ENCODE measurements at places on chromosomes 7 and 10.
A peak's percentile ranks its signal among the peaks of the same experiment; 100 is the strongest.

DNA sequence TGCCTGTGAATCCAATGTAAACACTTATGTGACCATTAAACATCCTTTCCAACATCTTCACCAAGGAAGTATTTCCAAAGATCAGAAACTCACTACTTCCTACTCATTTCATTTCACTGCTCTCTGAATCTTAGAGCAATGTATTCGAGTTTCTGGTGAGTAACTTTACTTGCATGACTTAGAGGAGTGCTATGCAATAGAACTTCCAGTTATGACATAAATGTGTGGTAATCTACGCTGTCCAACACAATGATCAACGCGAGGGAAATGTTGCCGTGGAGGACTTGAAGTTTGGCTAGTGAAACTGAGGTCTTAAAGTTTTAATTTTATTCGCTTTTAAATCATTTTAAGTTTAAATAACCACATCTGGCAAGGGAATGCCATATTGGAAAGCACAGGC lies 1326.3 kb downstream of the XPNPEP1 start:
- peak; percentile 62 for DNase-seq

- no peak for DNase-seq
Measured at GRCh38 chr7:75729851-75730274, 8.9 kb downstream of the HIP1 start.

- no peak for DNase-seq
Measured at GRCh38 chr10:10302689-10303088, 715.0 kb upstream of the CELF2 start.

DNA sequence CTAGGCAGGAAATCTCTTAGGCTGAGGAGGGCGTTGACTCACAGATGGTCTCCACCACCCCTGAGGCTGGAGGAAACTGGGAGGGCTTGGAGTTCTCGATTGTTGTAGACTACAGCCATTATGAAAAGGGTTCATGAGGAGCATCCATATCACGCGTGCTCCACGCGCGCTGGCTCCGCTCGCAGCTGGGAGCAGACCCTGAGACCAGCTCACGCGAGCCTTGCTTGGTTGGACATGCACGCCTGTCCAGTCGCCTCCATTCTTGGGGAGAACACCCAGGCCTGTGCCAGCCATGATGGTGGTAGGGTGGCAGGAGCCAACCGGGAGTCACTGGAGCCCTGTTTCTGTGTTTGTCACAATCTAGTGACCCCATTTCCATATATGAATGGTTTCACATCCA lies 139.1 kb downstream of the TCERG1L start:
- no peak for DNase-seq

DNA sequence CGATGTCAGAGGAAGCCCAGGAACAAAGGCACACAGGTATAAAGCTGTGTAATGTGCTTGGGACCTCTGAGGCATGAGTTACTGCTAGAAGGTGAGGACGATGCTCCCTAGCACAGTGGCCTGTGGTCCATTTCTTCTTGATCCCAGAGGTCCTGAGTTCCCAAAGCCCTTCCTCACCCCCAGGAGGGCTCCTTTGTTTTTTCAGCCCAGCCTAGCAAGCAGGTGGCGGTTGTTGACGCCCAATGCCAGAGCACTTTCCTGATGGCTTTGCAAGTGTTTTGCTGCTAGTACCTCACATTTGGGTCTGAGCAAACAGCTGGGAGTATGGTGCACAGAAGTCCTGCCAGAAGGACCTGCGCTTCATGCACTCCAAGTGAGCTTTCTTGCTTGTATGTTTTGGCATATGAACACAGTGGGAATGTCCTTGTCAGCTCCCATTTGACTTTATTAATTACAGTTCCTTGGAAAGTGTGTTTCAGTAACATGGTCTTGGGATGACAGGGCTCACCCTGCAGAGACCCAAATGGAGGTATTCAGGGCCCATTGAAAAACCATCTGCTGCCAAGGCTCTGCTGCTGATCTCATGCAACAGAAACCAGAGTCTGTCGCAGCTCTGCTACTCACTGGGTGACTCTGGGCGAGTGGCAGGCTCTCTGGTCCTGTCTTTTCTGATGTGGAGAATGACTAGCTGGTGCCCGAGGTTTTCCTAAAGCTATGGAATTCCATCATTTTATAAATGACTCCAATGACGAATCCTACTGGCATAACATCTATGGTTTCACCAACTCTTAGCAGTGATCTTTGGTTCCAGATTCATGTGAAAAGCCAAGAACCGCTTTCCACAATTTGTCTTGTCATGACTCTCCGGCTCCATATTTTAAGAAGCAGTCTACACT lies 134.9 kb downstream of the ARID5B start:
- DNase-seq, result no peak

- peak; percentile 69 for DNase-seq
Measured at GRCh38 chr10:104028146-104028545, 57.5 kb downstream of the COL17A1 start.

- DNase-seq, result no peak
Measured at GRCh38 chr10:10317151-10317550, 700.5 kb upstream of the CELF2 start.

- peak; percentile 29 for DNase-seq
Measured at GRCh38 chr10:74418285-74418872, 267.4 kb downstream of the ADK start.

DNA sequence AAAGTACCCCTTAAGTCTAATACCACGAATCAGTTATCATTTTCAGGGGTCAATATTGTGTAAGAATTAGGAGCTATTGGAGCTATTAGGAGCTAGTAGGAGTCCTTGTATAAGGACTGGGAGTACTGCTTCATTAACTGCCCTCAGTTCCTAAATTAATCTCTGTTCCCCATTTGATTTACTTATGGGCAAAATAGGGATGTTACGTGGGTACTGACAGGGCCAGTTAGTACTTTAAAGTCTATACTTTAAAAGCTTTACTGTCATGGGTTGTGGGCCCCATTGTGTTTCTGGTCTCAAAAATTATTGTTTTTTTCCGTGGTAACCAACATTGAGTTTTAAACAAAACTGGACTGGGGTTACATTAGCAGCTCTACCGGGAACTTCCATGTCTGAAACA lies 60.3 kb downstream of the PRKAR2B start:
- DNase-seq, result no peak

GRCh38 chr7:100476903-100477870 lies 1.8 kb downstream of the TSC22D4 start:
- no peak for DNase-seq

GRCh38 chr7:52825611-52826010 lies 209.8 kb upstream of the POM121L12 start:
- DNase-seq, result no peak

DNA sequence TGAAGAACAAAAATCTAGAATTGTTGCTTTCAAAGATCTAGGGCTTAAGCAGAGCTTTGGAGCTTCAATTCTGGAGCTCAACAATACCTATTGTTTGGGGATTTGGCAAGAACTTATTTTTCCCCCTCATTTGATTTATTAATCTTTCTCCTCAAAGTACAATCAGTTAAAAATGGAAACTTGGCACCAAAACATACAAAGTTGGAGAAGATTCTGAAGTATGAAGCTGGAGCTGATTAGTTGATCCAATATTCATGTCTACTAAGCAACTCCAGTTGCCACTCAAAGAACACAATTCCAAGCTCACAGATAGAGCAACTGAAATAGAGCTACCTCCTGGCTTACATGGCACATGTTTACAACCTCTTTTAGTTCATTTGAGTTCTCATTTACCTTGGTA lies 3.8 kb downstream of the FAM13C start:
- DNase-seq, result no peak

DNA sequence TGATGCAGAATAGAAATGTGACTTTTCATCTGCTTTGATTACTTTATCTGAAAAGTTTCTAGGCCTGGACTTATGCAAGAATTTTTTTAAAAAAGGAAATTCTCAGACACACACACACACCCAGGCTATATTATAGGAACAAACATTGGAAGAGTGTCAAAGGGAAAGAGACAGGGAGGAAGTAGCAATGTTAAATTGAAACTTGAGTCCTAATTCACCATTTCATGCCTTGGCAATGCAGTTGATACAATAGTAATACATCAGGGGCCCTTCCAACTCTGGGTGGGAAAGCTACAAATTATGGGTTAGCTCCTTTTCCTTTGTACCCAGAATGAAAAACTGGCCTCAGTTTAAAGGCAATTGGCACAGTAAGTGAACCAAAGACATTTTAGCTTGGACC lies 258.0 kb upstream of the LYZL1 start:
- DNase-seq, result no peak

GRCh38 chr10:122463466-122464249 lies 2.3 kb downstream of the HTRA1 start:
- DNase-seq, result no peak

DNA sequence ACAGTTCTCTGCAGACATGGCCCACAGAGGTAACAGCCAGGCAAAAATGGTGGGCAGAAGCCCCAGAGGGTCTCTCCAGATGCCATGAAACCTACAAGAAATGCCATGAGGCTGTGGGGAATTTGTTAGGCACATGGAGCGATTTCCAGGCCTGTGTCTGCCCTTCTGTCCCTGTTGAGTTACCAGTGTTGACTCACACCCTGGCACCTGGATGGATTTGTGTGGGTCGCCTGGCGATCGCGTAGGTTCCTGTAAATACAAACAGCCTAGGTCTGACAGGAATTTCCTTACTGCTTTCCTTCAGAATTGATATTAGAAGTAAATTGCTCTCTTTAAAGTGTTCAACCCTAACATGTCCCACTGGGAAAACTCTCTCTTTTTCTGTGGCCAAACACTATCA lies 164.9 kb upstream of the EEPD1 start:
- no peak for DNase-seq

- peak; percentile 46 for DNase-seq
Measured at GRCh38 chr7:75743455-75743859, 4.7 kb upstream of the HIP1 start.

DNA sequence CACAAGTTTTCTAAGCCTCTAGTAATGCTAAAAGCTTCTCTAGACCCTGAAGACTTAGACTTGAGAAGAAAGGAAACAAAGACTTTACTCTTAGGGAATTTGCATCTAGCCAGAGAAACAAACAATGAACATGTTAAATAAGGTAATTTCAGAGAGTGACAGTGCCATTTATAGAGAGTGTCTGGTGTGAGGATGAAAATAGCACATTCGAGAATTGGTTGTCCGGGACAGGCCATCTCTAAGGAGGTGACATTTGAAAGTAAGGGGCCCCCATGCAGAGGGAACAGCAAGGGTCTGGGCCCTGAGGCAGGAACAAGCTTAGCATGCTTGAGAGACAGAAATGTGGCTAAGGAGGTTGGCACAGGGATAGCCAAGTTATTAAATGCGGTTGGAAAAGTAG lies 48.1 kb downstream of the ADAM22 start:
- DNase-seq, result no peak

DNA sequence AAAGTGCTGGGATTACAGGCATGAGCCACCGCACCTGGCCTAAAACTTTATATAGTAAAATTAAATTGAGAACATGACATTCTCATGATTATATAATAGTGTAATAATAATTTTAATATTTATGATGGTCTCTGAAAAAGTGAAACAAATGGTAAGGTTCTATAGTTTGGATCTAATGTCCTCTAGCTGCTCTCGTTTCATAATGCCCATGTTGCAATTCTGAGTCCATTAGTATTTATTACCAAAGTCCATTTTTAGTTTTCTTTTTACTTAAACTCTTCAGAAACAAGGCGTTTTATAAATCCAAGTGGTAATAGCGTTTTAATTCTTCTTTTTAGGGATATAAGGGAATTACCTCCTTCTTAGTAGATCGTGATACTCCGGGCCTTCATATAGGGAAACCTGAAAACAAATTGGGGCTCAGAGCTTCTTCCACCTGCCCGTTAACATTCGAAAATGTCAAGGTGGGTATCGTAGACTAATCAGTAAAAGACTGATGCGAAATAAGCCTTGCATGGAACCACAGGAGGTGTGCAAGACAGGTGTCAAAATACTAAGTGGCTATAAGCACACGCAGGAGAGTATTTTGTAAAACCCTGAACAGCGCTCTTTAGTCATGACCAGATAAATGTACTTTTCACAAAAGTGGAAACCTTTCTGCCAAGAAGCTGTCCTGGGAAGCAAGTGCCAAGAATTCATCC lies 34.1 kb downstream of the ACADSB start:
- no peak for DNase-seq

DNA sequence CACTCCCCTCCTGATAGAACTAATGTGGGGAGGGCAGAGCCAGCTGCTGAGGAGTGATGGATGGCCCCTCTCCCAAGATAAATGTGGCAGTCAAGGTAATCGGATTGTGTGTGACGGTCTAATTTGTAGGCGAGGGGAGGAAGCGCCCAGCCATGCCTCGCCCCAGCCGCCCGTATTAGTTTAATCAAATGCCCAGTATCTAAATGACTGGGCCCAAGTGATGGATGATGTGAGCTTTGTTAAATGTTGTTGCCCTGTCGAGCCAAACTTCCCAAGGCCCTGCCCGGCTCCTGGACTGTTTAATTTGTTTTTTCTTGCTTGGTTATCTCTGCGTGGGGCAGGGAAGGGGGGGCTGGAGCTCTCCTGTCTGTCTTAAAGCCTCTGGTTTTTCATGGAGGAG lies 88.4 kb upstream of the PPIF start:
- DNase-seq, result no peak

DNA sequence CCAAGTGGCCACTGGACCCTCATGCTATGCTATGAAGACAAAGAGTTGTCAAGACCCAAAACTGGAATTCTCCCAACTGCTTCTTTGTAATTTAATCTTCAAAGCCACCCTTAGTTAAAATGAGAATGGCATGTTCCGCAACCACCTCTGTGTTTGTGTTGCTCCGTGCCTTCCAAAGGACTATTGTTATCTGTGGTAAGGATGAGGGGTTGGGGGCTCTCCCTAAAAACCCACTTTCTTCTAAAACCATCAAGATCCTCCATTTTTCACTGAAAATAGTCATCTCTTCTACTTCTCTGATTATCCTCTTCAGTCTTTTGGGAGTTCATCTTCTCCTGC lies 222.1 kb upstream of the AOAH start:
- no peak for DNase-seq

DNA sequence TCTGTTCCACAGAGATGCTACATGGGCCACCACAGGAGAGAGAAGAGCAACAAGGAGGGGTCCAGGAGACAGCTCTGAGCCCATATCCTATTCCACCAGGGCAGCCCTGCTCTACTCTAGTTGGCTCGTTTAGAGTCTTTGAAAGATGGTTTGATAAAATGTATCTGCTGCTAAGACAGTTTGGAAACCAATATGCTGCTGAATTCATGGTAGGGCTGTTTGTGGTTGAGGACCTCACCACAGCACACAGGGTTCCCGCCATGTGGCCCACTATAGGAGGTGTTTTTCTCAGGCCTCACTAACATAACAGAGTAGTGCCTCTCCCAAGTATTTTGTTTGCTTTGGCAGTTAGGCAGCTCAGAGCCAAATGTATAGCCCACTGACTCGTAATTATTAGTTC lies 35.8 kb upstream of the ZC3HAV1L start:
- no peak for DNase-seq

All from choroid plexus epithelial cell (primary cell).